ENCODE measurements at places on chromosomes 3 and 15.

DNA sequence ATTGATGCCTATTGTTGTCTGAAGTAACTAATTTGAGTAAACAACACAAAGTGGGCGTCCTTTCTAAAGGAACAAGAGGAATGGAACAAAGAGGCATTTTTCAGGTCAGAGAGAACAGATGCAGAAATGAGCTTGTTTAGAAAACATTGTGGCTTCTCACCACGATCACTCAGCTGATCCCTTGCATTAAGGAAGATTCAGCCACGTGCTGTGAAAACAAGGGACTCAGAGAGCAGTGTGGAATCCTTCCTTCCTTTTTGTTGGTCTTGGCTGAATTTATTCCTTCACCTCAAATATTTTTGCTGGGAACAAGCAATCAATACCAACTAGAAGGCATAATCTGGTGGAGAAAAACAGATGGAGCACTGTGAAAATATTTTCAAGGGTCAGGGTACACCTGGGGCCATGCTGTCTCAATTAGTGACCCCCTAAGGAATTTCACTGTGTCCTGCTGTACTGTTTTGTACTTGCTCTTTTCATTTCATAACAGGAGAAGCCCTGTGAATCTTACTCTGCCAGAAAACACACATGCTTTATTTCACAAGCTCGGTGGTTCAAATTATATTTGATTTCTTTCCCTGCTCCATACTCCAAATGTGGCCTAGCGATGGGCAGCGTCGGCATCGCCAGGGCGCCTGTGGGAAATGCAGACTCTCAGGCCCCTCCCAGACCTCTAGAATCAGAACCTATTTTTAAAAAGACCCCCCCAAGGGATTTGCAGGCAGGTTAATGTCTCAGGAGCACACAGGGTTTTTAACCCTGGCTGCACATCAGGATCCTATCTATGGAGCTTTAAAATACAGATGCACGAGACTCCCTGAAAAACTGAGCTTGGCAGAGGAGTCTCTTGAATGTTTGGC, 11.6 kb upstream of the SLC6A20 start:
- DNase-seq = no peak

DNA sequence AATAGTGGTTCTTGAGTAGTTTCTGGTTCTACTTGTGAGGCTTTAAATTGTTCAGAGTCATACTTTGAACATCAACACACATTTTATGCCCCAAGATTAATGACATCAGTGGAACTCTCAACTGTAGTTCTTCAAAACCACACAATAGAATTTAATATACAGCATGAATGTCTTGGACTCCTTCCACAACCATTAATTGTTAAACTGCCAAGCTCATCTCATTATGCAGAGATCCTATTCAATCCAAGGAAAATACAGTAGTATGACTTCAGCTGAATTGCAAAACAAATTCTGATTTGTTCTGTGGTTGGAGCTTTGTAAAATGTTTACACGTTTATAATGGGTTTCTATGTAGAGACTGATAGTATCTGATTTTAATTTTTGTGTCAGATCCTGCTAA, 199.2 kb upstream of the SLC2A2 start:
- DNase-seq = no peak

DNA sequence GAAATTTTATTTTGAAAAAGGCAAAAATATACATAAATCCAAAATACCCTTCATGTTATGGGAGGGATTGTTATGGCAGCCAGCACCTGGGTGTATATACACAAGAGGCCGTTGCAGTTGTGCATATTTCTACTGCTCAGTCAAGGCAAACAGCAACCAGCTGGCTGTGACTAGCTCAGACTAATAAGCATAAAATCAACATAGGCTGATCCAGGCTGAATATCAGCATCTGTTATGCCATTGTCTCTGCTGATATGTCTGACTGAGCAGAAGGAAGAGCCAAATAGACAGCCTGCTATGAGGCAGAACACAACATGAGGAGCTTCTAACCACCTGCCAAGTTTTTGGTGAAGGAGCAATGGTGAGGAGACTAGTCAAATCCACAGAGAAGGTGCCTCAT, 457.5 kb upstream of the ALCAM start:
- no peak for DNase-seq

GRCh38 chr15:72033711-72034110, 84.2 kb downstream of the MYO9A start:
- no peak for DNase-seq

GRCh38 chr3:40911264-40911663, 288.0 kb upstream of the CTNNB1 start:
- no peak for DNase-seq

GRCh38 chr15:89379251-89379695, 44.6 kb upstream of the POLG start:
- no peak for DNase-seq

DNA sequence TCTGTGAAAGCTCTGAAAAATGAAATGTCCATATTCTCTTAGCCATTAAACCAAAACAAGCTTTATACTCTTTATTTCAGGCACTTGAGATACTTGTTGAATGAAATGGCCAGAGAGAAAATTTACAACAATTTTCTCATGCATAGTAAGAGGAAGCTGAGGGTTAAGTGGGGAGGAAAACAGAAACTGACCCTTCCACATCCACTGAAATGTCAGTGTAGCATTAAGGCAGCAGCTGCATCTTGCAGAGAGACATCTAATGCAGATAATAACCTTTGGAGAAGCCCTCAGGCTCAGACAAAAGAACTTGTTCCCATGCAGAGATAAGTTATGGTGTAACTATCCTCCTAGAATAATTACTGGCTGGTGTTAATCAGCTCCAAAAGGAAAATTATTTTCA, 34.0 kb downstream of the ZDHHC23 start:
- no peak for DNase-seq

DNA sequence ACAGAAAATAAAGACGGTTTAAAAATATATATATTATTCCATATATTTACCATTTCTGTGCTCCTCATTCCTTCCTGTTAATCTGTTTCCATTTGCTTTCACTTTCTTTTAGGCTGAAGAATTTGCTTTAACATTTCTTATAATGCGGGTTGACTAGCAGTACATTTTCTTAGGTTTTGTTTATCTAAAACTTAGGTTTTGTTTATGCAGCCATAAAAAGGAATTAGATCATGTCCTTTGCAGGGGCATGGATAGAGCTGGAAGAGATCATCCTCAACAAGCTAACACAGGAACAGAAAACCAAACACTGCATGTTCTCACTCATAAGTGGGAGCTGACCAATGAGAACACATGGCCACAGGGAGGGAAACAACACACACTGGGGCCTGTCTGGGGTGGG, 578.1 kb downstream of the FHIT start:
- DNase-seq = no peak

DNA sequence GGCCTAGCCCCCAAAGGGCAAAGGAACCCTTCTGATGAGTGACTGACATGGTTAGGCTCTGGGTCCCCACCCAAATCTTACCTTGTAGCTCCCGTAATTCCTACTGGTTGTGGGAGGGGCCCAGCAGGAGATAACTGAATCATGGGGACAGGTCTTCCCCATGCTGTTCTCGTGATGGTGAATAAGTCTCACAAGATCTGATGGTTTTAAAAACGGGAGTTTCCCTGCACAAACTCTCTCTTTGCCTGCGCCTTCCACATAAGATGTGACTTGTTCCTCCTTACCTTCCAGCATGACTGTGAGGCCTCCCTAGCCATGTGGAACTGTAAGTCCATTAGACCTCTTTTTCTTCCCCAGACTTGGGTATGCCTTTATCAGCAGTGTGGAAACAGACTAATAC, 16.9 kb downstream of the TKT start:
- no peak for DNase-seq

- no peak for DNase-seq
These were observed 61.6 kb downstream of the ULK4 start for GRCh38 chr3:41900265-41900664.

- DNase-seq = no peak
These were observed 62.9 kb upstream of the PTX3 start for GRCh38 chr3:157373783-157374182.

GRCh38 chr3:186525369-186526255, 18.6 kb downstream of the CRYGS start:
- no peak for DNase-seq

DNA sequence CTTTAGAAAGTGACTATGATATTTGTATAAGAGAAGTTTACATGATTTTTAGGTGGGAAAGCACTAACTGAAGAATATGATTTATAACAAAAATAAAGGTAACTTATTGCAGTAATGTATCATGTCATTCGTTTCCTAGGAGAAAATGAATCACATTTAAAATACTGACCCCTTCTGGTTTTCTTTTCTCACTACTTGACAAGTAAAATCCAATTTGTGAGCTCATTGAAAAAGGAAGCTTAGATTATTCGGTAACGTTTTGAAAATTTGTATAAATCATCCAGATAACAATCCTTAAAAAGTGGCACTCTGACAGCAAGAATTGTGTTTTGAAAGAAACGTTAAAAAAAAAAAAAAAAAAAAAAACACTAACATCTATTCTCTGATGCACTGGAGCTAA, 39.0 kb downstream of the NSUN3 start:
- no peak for DNase-seq
